Activated CD8-positive, alpha-beta T cell treated with anti-CD3 and anti-CD28 coated beads, Interleukin-2, amount 10 ng/mL, durations not matched to agents 7 days and 5 days (primary cell): ENCODE measurements at places on chromosomes 6 and 20. TPM values are rescaled to one million over a fixed set of nuclear protein-coding genes. Genes with fewer than 3 reads are reported as not detected.
A peak's percentile ranks its signal among the peaks of the same experiment; 100 is the strongest.

LTB gene
- 613 TPM for total RNA-seq

MED20 gene
- 22.3 TPM for total RNA-seq

MPIG6B gene
- 0.71 TPM for total RNA-seq

MMS22L gene
- 41.7 TPM for total RNA-seq

GNAS gene
- total RNA-seq: 952 TPM

SNRPB gene
- 338 TPM for total RNA-seq

RPL10A gene
- 1,398 TPM for total RNA-seq

MCUR1 gene
- 29.7 TPM for total RNA-seq

GPANK1 gene
- 34.7 TPM for total RNA-seq

CABLES2 gene
- total RNA-seq: 17.5 TPM

SLC44A4 gene
- total RNA-seq: 0.39 TPM

EMILIN3 gene
- not detected for total RNA-seq

TRAPPC3L gene
- total RNA-seq: not detected

DNA sequence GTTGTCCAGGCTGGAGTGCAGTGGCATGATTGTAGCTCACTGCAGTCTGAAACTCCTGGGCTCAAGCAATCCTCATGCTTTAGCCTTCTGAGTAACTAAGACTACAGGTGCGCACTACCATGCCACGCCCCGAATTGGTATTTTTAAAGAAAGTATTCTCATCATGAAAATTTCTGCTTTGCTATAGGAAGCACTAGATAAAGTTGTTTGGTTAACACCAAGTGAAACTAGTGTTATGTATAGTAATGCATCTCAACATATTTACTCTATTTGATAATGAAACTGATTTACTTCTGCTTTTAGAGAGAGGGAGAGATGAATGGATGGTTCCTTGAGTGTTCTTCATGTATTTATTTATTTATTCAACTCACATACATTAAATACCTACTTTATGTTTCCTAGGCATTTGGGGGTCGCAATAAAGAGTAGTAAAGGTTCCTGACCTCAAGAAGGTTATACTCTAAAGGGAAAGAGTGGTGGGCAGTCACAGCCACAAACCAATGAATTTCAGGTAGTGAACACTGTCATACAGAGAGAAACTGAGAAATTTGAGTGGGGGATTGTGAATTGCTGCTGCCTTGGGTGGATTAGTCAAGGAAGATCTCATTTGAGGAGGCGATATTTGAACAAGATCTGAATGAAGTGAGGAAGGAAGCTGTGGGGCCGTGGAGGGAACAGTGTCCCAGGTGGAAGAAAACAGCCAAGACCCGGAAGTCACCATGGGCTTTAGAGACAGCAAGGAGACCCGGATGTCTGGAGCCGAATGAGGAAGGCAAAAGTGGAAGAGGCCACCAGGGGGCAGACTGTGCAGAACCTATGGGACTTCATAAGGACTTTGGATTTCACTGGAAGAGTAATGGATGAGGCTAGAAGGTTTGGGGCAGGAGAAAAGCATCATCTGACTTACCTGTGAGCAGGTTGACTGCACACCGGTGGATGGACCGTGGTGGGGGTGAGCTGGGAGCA lies 185.6 kb downstream of the TSHZ2 start:
- DNase-seq: peak; percentile 55

DNA sequence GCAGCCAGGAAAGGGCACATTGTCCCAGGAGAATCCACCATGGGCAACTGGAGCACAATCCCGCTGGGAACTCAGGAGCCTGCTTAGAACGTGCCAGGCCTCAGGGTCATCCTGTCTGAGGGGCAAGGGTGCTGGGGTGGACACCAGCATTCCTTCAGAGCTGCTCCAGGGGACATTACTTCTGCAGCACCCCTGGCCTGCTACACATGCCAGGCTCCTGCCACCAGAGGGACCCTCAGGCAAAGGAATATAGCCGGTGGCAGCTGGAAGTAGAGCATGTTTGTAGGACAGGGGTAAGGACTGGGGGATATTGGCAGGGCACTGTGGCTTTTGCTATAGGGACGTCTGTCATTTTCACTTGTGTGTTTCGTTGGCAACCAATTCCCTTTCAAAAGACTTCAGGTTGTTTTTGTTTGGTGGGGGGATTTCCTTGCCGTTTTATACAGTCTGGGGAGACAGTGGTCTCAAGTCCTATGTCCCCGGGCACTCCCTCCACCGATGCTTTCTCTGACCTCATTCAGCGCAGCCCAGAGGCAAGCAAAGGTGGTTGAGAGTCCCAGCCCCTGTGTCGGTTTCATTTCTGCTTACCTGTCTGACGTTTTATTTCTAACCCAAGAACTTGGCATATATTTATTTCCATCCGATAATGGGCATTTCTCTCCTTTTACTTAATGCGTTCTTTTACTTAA lies 130.8 kb downstream of the JPH2 start:
- peak; percentile 67 for DNase-seq

- no peak for DNase-seq
Observed at GRCh38 chr6:145279993-145280392, 455.3 kb downstream of the EPM2A start.

GRCh38 chr6:148653138-148653776 lies 93.6 kb upstream of the UST start:
- DNase-seq: no peak

GRCh38 chr6:1610497-1611321 lies 994 bp downstream of the FOXC1 start:
- DNase-seq: peak; percentile 38

DNA sequence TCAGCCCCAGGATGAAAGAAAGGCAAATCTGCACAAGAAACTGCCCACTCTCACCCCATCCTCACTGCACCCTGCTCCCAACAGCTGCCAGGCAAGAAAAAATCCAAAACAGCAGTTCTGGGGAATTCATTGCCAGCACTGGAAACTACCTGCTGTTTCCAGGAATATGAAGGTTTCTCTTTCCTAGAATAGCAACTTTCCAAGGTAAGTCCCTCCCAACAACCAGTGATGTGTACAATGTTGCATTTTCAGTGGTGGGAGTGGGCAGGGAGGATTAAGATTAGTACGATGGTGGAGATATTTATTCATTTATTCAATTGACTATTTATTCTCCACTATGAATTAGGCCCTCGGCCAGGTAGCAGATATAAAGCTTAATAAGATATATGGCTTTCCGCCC lies 10.2 kb upstream of the HLA-DOB start:
- DNase-seq: no peak

GRCh38 chr6:148074738-148075137 lies 267.9 kb upstream of the SASH1 start:
- DNase-seq: no peak

GRCh38 chr20:17757496-17757895 lies 57.7 kb downstream of the BANF2 start:
- no peak for DNase-seq

GRCh38 chr6:20630136-20630535 lies 95.9 kb downstream of the CDKAL1 start:
- no peak for DNase-seq
